ENCODE measurements at places on chromosomes 3 and 15. TPM values are rescaled to one million over a fixed set of nuclear protein-coding genes. Genes with fewer than 3 reads are reported as not detected.

- no peak for DNase-seq
These were observed 14.0 kb downstream of the AAGAB start for GRCh38 chr15:67240235-67241131.

GRCh38 chr15:76057332-76058000 is 2.3 kb upstream of the TMEM266 start:
- DNase-seq: no peak

DNA sequence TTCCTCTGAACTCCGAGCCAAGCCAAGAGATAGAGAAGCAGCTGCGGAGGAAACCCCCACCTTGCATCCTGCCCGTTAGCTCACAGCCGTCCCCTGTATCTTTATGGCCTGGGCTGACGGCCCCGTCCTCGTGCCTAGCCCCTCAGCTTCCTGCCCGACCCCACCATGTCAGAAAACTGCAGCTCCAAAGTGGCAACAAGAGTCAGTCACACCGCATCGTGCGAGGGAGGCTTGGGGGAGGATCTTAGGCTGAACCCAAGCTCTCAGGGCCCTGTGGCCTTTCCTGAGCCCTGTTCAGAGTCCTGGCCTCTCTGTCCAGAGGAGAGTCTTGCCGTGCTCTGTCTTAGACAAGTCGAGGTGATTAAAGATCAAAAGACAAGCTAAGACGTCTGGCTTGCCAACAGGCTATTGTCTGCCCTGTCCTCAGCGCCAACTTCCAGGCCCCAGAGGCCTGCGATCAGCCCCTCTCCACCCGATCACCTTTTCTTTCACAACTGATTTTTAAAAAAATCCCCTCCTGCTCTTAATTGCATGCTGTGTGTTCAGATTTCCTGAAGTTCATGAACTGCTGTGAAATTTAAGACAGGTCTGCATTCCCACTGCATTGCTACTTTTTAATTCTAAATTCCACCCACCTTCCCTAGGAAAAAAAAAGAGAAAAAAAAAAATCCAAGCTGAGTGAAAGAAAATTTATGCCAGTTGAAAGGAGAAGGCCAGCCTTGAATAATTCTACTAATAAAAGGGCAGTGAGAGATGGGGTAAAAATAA is 89.7 kb upstream of the WNT5A start:
- no peak for DNase-seq

The ZMYND10 gene
- total RNA-seq: 13.4 TPM

DNA sequence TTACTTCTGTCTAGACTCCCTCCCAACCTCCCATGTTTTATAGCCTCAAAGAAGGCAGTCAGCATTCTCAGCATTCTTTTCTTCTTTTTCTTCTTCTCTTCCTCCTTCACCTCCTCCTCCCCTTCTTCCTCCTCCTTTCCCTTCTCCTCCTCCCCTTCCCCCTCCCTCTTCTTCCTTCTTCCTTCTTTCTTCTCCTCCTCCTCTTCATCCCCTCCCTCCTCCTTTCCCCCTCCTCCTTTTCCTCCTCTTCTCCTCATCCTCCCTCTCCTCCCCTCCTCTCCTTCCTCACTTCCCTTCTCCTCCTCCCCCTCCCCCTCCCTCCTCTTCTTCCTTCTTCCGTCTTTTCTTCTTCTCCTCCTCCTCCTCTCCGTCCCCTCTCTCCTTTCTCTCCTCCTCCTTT is 3.6 kb upstream of the LPCAT4 start:
- DNase-seq: no peak

DNA sequence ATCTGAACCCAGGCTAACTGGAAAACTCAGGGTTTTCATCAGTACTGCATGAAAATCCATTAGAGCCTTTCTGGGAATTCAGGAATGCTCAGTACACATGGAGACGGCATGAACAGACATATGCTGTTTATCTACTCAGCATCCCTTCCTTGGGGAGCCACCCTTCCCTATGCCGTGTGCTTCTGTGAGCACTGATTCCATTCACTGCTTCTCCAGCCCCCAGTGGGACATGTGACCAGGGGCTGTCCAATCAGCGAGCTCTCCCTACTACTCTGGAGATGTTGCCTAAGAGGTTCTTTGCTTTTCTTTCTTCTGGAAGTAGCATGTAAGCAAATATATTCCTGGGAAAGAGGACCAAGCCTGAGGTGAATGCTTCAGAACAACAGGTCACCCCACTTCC is 5.6 kb upstream of the PCOLCE2 start:
- no peak for DNase-seq

DNA sequence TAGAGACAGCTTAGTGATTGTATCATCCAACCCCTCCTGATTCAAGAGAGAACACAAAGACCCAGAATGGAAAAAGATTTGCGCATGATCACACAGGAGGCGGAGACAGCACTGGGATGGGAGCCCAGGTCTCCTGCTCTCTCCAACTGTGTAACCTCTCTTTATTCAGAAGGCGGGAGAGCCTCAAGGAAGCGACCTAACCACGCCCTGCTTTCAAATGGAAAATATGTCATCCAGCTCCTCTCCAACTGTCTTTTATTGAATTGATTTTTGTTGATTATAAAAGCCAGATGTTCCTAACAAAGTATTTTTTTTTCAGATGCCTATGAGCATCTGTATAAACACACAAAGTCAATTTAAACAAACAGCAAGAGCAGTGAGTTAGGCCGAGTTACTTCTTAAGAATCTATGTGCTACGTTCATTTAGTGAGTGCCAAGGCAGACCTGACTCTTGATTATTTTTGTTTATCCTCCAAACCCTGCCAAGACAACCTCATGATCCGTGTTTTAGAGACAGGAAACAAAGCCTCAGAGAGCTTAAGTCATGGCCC is 74.5 kb downstream of the BFSP2 start:
- no peak for DNase-seq

GRCh38 chr15:68275165-68275746 is 2.3 kb upstream of the FEM1B start:
- DNase-seq: no peak
